Lung microvascular endothelial cell (primary cell): ENCODE measurements at places on chromosomes 16 and 17. TPM values are rescaled to one million over a fixed set of nuclear protein-coding genes. Genes with fewer than 3 reads are reported as not detected.

DNA sequence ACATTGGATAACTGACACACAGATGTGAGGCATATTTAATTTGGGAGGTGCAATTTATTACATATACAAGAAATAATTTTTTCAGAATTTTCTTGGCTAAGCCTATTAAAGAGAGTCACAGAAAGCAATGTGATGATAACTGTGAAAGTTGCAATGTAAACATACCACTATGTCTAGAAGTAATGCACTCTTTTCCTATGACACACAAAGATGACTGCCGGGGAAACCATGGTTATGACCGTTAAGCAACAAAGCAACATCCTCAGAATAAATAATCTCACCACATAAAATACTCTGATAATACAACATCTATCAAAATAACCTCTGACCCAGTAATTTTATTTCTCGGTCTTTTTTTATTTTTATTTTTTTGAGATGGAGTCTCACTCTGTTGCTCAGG is 10.5 kb upstream of the QRICH2 start:
- no peak for DNase-seq

MYH8 gene
- total RNA-seq, result not detected in 2 replicates

ULK2 gene
- 15.3 and 35.5 TPM in 2 replicates for total RNA-seq

DNA sequence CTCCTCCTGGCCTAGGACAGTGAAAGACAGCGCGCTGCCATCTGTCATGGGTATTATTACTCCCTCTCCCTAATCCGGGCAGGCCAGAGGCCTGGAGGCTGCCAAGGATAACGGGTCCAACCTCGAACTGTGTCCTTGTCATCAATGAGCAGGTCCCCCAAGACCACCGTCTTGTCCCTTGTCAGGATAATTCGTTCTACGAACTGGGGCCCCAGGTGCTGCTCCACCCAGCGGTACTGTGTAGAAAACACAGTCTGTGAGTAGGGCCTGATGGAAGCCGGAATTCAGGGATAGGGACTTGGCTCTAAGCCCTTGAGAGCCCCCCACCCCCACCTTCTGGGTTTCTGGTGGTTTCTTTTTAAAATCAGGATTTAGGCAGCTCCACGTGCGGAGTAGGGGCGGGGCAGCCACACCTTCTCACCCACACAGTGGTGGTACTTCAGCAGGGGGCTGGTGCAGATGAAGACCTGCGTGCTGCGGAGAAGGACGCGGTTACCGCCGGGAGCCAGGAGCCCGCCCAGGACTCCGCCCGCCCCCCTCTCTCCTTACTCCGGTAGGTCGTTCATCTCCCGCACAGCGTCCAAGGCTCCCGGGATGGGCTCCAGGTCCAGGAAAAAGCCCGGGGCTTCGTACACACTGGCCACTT is 787 bp downstream of the NT5C start:
- peak; percentile 50 for DNase-seq

SLC26A11 gene
- total RNA-seq, result 5.9 and 8.1 TPM in 2 replicates

TEKT1 gene
- total RNA-seq, result not detected in 2 replicates

SRCIN1 gene
- under 0.01 TPM in 2 replicates for total RNA-seq
